ENCODE measurements at places on chromosomes 12 and 14. TPM values are rescaled to one million over a fixed set of nuclear protein-coding genes. Genes with fewer than 3 reads are reported as not detected.

DNA sequence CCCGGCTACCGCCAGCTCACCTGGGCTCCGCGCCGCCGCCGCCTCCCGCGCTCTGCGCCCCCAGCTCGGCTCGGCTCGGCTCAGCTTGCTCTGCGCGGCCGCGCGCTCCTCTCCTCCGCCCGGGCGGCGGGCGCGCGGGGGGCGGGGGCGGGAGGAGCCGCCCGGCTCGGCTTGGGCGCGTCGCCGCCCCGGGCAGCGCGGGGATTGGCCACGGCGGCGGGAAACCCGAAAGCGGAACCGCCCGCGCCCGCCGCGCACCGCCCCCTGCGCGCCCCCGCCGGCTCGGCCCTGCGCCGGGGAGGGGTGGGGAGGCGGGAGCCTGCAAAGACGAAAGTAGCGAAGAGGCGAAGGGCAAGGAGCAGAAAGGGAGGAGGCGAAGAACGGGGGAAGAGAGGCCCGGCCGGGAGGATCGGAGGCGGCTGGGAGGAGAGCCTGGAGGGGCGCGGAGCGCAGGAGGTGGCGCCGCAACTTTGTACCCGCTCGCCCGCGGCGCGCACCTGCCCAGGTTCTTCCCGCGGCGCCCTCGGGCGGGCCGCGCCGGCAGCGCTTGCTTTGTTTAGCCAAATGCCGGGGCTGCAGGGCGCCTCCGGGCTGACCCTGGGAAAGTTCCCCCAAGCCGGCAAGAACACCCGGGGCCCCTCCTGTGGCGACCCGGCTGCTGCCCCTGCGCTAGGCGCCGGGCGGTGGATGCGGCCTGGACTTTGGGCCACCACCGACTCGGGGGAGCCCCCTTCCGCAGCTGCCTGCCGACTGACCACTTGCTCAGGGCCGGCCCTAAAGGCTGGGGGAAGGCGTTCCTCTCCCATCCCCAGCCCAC, at the start of gene CAMKK2:
Gene CAMKK2 (minus strand): TSS at position 92 of the 817 bp plus-strand sequence. CDS start 22,183 bp downstream, outside the sequence.
- H3K4me1 ChIP-seq: no peaks in the 10 kb centered on the region
- H3K27ac ChIP-seq: peak within 1 kb of the TSS; percentile 94
- H3K27me3 ChIP-seq: no peaks in the 10 kb centered on the region
- no peaks in the 10 kb centered on the region for H3K36me3 ChIP-seq
- DNase-seq: peak; percentile 88

- peak overlapping the region; percentile 97 for H3K27ac ChIP-seq
- H3K4me3 ChIP-seq: peak overlapping the region; percentile 61
- H3K4me1 ChIP-seq: peaks cover 6% of the 10 kb centered on the region
- H3K27me3 ChIP-seq: no peaks in the 10 kb centered on the region
These were observed 446 bp upstream of the ZNF641 start for GRCh38 chr12:48351022-48351708.

- no peak for DNase-seq
- H3K27ac ChIP-seq: no peak overlapping the region
- H3K27me3 ChIP-seq: no peaks in the 10 kb centered on the region
- H3K4me3 ChIP-seq: no peak overlapping the region
- H3K4me1 ChIP-seq: no peaks in the 10 kb centered on the region
- no peaks in the 10 kb centered on the region for H3K36me3 ChIP-seq
These were observed 18.3 kb downstream of the MDGA2 start for GRCh38 chr14:47657143-47657542.

DNA sequence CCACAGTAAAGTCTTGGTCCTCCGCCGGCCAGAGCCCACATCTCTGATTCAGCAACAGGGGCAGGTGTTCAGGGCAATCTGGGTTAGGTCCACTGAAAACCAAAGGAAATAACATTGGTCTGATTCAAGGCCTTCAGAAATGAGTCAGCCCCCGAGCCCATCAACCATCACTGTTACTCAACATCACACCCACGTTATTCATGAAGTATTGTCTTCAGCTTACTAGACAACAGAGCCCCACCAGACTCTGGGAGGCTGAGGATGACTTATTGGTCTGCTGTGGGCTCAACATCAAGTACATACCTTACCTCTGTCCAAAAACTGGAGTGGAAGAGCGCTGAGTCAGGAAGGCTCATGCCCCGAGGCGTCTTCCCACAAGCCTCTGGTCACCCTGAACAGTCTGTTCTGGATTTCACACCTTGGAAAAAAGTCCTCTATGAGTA, 97.5 kb downstream of the ZFP36L1 start:
- peak overlapping the region; percentile 84 for H3K27ac ChIP-seq
- H3K27me3 ChIP-seq: no peaks in the 10 kb centered on the region
- H3K4me1 ChIP-seq: no peaks in the 10 kb centered on the region

GRCh38 chr12:100717733-100718067, 76.9 kb upstream of the ANO4 start:
- H3K4me3 ChIP-seq: no peak overlapping the region
- H3K27me3 ChIP-seq: no peaks in the 10 kb centered on the region
- no peaks in the 10 kb centered on the region for H3K4me1 ChIP-seq
- DNase-seq: no peak
- H3K27ac ChIP-seq: no peak overlapping the region
- no peaks in the 10 kb centered on the region for H3K36me3 ChIP-seq

DNA sequence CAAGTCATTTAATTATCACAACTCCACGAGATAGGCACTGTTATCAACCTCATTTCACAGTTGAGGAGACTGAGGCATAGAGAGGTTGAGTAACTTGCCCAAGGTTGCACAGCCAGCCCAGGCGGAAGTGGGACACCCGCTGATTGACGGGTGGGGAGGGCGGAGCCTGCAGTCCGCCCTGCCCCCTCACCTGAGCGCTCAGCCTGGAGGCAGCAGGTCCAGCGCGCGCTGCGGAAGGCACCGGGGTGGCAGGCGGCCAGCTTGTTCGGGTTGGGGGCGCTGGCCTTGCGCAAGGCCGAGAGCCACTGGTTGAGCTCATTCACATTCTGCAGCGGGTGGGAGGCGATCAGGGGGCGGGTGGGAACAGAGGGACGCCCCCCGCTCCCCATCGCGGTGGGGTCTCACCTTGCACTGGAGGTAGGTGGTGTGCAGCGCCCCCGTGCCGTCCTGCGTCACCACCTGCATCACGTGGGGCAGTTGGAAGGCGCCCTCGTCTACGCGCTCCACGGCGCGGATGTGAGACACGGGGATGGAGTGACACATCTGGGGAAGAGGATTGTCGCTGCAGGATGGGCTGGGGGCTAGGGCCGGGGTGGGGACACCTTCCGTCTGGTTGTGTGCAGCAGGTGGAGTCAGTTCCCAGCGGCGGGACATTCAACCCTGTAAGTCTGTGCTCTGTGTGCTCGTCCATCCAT, 31.7 kb downstream of the RASAL1 start:
- no peaks in the 10 kb centered on the region for H3K36me3 ChIP-seq
- no peaks in the 10 kb centered on the region for H3K4me1 ChIP-seq
- no peak overlapping the region for H3K4me3 ChIP-seq

- H3K4me1 ChIP-seq: peaks cover 28% of the 10 kb centered on the region
- H3K4me3 ChIP-seq: no peak overlapping the region
- DNase-seq: peak; percentile 84
- H3K27ac ChIP-seq: peak overlapping the region; percentile 90
These were observed 12.3 kb downstream of the ZFP36L1 start for GRCh38 chr14:68780358-68781160.

DNA sequence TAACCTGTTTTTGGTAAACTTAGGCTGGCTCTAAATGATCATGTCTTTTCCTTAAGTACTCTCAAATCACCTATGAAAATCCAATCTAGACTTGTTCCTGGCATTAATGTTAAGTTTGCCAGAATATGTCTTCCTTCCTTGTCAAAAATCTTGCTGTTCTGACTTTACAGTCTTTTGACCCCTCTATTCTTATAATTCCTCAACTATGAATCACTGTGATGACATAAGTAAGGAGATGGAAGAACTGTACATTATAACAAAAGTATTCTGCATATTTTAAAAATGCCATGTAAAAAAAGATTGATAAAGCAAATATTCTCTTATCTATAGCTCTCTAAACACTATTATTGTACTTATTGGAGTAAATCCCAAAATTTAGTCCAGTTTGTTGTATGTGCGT, 51.4 kb upstream of the BAZ1A start:
- no peak overlapping the region for H3K4me3 ChIP-seq
- H3K4me1 ChIP-seq: no peaks in the 10 kb centered on the region
- H3K27ac ChIP-seq: no peak overlapping the region

- no peaks in the 10 kb centered on the region for H3K27me3 ChIP-seq
- no peaks in the 10 kb centered on the region for H3K36me3 ChIP-seq
- no peak overlapping the region for H3K4me3 ChIP-seq
- H3K4me1 ChIP-seq: no peaks in the 10 kb centered on the region
These were observed 5.8 kb upstream of the SPRYD4 start for GRCh38 chr12:56462565-56462964.

- H3K27me3 ChIP-seq: no peaks in the 10 kb centered on the region
- no peak for DNase-seq
- no peaks in the 10 kb centered on the region for H3K4me1 ChIP-seq
- H3K27ac ChIP-seq: no peak overlapping the region
- H3K36me3 ChIP-seq: no peaks in the 10 kb centered on the region
These were observed 349.2 kb upstream of the LMO3 start for GRCh38 chr12:16955083-16955657.

GRCh38 chr12:14591719-14592118, 24.0 kb upstream of the PLBD1 start:
- H3K4me3 ChIP-seq: no peak overlapping the region
- no peak for DNase-seq
- H3K4me1 ChIP-seq: no peaks in the 10 kb centered on the region
- no peaks in the 10 kb centered on the region for H3K36me3 ChIP-seq
- no peak overlapping the region for H3K27ac ChIP-seq

- peak overlapping the region; percentile 98 for H3K27ac ChIP-seq
- H3K4me3 ChIP-seq: peak overlapping the region; percentile 95
- no peaks in the 10 kb centered on the region for H3K4me1 ChIP-seq
- DNase-seq: no peak
- no peaks in the 10 kb centered on the region for H3K27me3 ChIP-seq
- no peaks in the 10 kb centered on the region for H3K36me3 ChIP-seq
These were observed 457 bp downstream of the SOCS2 start for GRCh38 chr12:93572712-93573551.

GRCh38 chr12:120529641-120530417, 871 bp upstream of the COQ5 start:
- no peaks in the 10 kb centered on the region for H3K27me3 ChIP-seq
- H3K4me3 ChIP-seq: peak overlapping the region; percentile 54
- DNase-seq: no peak
- no peaks in the 10 kb centered on the region for H3K4me1 ChIP-seq
- H3K27ac ChIP-seq: peak overlapping the region; percentile 88

- H3K4me3 ChIP-seq: no peak overlapping the region
- H3K27me3 ChIP-seq: no peaks in the 10 kb centered on the region
- H3K36me3 ChIP-seq: no peaks in the 10 kb centered on the region
- H3K4me1 ChIP-seq: no peaks in the 10 kb centered on the region
These were observed 263.8 kb downstream of the APAF1 start for GRCh38 chr12:98908866-98909265.

- no peaks in the 10 kb centered on the region for H3K27me3 ChIP-seq
- no peaks in the 10 kb centered on the region for H3K36me3 ChIP-seq
- H3K4me1 ChIP-seq: no peaks in the 10 kb centered on the region
- DNase-seq: no peak
- peak overlapping the region; percentile 90 for H3K27ac ChIP-seq
- peak overlapping the region; percentile 84 for H3K4me3 ChIP-seq
These were observed 615 bp upstream of the ASB8 start for GRCh38 chr12:48157889-48158370.

DNA sequence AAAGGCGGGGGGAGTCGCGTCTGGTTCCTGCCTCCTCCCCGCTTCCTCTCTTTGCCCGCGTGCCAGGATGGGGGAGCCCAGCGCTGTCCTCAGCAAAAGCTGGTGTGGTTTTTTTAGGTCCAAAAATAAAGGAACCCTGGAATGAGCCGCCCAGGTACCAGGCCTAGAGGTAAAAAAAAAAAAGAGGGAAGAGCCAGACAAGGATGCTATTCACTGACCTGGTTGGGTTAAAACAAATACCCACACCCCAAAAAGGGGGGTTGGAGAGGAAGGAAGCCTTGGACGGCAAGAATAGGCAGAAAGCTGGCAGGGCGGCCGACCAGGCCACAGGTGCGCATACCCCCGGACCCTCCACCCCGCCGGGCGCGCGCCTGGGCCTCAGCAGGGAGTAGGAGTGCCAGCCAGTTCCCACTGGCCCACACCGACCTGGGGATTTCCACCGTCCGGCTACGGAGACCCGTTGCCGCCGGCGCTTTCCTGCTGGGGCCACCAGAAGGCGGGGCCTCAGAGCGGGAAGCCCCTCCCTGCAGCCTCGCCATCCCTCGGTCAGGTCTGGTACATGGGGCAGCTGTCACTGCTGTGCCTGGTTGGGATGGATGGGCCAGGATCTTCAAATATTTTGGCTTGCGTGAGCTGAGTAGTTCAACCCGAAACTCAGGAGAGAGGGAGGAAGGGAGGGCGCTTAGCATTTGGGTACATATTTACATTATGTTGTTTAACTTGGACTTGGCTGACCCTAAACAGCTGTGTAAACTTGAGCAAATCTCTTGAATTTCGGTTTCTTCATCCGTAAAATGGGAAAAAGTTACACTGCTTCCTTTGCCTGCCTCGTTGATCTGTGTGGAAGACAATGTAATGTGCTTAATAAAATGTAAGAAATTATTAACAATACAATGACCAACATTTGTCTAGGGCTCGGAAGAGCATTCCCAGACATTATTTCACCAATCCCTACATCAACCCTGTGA, 5.4 kb upstream of the IRF2BPL start:
- H3K27me3 ChIP-seq: no peaks in the 10 kb centered on the region
- peaks cover 32% of the 10 kb centered on the region for H3K4me1 ChIP-seq
- peak overlapping the region; percentile 75 for H3K4me3 ChIP-seq
- H3K27ac ChIP-seq: peak overlapping the region; percentile 98
- H3K36me3 ChIP-seq: no peaks in the 10 kb centered on the region

DNA sequence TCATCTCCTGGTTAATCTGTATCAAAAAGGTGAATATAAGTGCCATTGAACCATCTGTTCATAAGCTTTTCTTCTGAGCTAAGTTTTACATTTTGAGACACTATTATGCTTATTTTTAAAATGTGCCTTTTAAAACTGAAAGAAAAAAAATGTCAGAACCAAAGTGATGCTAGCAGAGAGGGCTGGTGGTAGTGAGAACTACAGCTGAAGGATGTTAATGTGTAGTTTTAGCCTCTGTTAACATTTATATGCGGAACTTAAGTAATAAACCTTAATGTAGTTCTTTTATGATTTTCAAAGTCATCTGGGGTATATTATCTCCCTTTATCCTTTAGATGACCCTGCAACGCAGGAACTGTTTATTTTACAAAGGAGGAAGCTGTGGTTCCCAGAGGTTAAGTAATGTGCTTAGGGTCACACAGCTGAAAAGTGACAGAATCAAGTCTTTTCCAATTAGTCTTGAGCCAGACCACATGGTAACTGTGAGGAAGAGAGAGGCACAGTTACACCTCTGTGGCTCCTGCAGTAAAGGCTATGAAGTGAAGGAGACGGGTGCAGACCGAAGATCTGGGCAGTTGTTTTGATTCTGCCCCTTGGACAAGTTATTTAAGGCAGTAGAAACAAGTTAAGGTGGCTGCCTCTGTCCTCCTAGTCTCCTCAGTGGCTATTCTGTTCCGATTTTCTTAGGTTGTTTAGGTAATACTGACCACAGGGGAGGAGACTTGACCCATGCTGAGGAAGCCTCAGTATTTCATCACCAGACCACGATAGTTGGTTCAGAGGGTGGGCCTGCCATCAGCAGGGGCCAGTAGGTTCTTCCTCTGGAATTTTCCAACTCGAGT, 23.9 kb downstream of the GNG2 start:
- H3K36me3 ChIP-seq: no peaks in the 10 kb centered on the region
- no peak overlapping the region for H3K4me3 ChIP-seq
- H3K27me3 ChIP-seq: no peaks in the 10 kb centered on the region
- DNase-seq: no peak
- H3K4me1 ChIP-seq: no peaks in the 10 kb centered on the region
- no peak overlapping the region for H3K27ac ChIP-seq

RNF212B gene
- not detected for total RNA-seq

MFAP5 gene
- total RNA-seq: 107 TPM

FGF6 gene
- total RNA-seq: not detected

OTX2 gene
- not detected for total RNA-seq

CCDC198 gene
- total RNA-seq: 0.37 TPM

MIP gene
- total RNA-seq: not detected

LALBA gene
- not detected for total RNA-seq

Data from uterus (tissue), 4 donors.